Epithelial cell of prostate (primary cell): ENCODE measurements at places on chromosomes 6 and 20.
A peak's percentile ranks its signal among the peaks of the same experiment; 100 is the strongest.

DNA sequence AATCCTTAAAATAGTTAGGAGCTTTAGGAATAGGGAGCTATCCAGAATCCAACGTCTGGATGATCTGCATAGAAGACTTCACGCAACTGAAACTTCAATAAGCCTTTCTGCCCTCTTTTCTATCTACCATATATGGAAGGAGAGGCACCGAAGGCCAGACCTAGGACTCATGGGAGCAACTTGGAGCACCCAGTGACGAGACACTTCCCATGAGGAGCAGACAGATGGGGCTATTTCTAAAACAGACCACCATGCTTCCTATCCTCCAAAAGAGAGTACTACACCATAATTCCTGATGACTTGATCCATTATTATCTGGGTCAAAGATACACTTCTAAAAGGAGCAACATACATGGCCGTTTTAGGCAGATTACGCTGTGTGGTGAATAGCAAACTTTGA, 6.0 kb downstream of the RPP40 start:
- no peak for DNase-seq

GRCh38 chr6:32799168-32799567, 17.6 kb downstream of the HLA-DOB start:
- DNase-seq: no peak

DNA sequence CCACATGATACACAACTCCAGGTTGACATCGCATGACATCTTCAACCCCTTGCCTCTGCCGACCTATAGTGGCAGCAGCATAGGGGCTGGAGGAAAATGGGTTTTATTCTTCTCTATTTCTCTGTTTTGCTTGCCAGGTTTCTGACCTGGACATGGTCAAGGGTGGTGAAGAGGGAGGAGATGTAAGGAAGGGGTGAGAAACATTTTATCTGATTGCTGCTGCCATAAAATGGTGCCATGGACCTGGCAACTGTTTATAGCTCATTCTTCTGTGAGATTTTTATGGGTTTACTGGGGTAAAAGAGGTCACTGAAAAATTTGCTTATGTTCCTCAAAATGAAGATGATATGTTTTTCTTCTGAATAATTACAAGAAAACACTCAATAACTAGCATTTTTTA, 266.7 kb upstream of the FOXQ1 start:
- DNase-seq: no peak

GRCh38 chr6:4581468-4582385, 194.5 kb upstream of the CDYL start:
- DNase-seq: no peak

DNA sequence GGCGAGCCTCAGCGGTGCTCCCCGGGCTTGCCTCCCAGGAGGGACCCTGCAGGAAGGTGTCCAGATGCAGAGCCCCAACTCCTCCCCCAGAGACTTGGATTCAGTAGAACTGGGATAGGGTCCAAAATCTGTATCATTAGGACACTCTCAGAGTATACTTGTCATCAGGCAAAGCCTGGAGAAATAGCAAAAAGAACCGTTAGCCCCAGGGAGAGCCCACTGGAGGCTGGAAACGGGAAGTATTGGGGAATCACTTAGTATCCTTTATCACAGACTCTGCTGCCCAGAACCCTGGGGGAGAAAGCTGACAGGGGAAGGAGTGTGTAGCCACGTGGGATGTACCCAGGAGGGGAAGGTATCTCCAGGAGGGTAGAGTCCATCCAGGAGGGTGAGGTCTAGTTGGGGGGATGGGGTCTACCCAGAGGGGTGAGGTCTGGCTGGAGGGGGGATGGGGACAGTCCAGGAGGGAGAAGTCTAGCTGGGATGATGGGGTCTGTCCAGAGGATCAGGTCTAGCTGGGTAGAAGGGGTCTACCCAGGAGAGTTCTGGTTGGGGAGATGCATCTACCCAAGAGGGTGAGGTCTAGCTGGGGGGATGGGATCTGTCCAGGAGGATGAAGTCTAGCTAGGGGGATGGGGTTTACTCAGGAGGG, 107.2 kb downstream of the LY86 start:
- no peak for DNase-seq

DNA sequence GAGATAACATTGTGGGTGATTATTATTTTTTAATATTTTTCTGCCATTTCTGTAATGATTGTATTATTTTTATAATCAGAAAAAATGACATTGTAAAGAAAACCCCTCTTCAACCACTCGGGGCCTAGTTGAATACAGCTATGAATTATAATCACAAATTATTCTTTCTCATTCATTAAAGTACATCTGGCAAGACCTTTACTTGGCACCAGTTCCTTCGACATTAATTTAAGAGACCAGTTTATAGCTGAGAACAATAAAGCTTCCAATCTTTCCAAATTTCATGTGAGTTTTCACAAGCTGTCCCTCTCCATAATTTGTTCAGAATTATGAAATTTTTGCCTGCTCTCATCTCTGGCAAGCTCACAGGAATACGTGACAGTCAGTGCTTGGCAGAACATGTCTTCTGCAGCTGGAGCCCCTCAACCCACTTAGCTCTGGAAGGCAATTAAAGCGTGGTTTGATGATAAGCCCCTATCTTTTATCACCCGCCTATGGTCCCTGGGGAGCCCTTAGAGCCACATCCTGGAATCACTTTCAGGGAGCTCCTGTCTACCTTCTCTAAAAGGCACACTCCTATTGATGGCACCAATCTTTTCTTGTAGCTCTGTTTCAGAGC, 237.2 kb upstream of the PRND start:
- DNase-seq: no peak

GRCh38 chr20:37262505-37262904, 891 bp upstream of the GHRH start:
- DNase-seq: no peak

GRCh38 chr20:53402233-53403005, 191.2 kb downstream of the ZNF217 start:
- DNase-seq: no peak

GRCh38 chr20:50834599-50835005, 39.7 kb downstream of the BCAS4 start:
- DNase-seq: no peak

DNA sequence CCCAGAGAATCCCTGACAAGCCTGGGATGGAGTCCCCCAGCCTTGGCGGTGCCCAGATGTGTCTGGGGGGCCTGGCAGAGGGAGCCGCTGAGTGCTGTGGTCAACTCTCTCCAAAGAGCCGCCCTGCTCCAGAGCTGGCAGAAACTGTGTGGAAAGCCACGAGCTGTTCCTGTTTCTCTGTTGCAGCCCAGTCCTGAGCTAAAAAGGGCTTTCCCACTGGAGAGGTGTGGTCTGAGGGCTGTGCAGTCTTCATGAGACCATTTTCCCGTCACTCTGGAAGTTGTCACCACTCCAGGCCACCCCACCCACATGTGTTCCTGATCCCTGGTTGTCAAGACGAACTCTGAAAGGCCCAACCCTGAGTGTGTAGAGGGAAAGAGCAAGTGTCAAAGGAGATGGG, 99.7 kb upstream of the KCNK16 start:
- DNase-seq: no peak

DNA sequence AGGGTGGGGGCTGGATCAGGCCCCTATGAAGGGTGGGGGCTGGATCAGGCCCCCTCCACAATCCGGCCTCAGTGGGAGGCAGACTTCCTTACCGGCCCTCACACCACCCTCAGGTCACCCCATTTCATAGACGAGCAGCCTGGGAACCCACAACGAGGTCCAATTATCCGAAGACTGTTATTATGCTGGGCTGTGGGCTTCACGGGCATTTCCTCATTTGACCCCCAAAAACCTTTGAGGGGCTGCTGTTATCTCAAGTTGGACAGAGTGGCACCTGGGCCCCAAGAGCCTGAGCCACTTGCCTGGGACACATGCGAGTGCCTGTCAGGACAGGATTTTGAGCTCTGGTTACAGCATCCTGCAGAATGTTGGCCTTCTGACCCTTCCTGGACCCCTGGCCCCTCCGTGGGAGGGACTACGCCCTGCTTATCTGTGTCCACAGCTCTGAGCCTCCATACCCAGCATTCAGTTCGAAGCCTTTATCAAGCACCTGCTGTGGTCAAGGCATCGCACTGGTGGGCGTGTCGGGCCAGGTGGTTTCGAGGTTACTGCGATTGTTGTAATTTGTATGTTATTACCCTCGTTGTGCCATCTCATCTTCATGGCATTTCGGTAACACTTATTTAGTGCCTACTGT, 34.5 kb upstream of the PCMTD2 start:
- DNase-seq: no peak

DNA sequence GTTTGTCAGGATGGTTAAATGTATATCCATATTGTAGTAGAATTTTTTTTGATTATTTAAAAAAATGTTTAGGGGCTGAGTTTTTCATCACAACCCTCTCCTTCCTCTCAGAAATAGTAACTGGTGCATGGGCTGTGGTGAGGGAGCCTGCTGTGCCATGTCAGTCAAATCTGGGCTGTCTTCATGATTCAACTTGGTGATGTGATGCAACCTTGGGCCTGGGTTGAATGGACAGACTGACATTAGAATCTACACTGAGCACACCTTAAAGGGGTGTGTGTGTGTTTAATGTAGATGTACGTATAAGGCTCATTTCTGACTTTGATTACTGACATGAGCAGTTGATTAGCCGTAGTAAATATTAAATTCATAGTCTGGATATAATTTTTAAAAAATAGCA, 3.7 kb downstream of the TJAP1 start:
- DNase-seq: peak; percentile 48

- no peak for DNase-seq
These were observed 14.9 kb downstream of the PLN start for GRCh38 chr6:118562959-118563358.

DNA sequence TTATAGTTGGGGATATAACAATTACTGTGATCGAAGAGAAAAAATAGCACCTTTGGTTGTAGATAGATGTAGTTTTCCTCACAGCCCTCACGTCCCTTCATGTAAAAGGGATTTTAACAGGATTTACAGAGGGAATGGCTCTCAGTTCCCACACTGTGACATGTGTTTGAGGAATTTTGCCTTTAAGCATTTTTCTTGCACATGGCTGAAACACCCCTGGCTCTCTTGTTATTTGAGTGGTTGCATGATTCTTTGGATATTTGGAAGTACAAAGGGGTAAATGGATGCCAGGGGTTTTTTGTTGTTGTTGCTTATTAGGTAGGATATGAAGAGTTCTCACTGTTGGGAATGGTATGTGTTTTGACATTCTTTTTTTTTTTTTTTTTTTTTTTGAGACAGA, 48.2 kb downstream of the JAG1 start:
- DNase-seq: no peak

DNA sequence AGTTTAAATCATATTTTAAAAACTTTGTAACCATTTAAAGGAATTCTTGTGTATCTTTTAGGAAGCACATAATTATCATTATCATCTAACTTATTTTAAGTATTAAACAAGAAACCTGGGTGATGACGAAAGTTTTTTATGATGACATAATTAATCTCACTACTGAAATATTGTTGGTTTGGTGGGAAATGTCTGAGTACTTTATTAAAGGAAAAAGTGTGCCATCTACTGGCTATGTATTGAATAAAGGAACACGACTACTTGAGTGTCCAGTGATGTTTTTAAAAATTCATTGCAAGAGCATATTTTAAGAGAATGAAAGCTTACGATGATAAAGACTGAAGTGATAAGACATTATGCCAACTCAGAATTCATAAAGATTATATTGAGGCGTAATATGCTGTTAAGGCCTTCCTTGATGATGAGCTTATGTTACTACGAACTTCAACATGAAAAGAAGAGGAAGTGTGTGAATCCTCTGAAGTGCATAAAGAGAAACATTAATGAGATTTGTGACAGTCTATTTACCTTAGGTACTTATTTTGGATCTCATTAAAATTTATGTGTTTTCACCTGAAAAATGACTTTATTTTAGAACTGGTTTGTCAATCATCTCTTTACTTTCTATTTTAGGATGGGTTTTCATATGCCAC, 12.0 kb upstream of the TRMT11 start:
- no peak for DNase-seq

- DNase-seq: no peak
These were observed 603.0 kb upstream of the NRSN1 start for GRCh38 chr6:23522792-23523547.

- no peak for DNase-seq
These were observed 17.2 kb downstream of the TXNDC5 start for GRCh38 chr6:7893342-7893741.

DNA sequence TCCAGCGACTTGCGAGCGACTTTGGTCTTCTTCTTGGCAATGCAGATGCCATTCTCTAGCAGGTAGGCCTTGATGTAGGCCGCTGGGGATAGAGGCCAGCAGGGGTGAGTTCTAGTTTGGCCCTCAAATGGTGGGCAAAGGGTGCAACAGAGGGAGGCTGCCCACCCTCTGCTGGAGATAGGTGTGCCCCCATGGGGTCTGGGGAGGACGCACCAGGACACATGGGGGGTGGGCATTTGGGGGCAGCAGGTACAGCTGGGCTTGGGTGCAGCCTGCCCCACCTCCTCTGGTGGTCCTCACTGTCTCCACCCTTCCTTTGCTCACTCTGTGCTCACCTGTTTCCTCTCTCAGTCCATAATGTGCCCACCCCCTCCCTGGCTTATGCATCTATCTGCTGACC, 11.3 kb downstream of the KCNK15 start:
- DNase-seq: no peak

DNA sequence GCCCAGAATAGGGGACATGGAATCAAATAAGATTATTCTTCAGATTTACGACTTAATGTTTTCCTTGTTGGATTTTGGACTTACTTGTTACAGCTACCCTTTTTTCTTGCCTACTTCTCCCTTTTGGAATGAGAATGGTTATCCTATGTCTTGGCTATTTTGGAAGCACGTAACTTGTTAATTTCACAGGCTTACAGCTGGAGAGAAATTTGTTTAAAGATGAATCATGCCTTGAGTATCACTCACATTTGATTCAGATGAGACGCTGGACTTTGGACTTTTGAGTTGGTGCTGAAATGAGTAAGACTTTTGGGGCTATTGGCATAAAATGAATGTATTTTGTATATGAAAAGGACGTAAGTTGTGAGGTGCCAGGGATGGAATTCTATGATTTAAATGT, 83.3 kb downstream of the SMPDL3A start:
- no peak for DNase-seq

DNA sequence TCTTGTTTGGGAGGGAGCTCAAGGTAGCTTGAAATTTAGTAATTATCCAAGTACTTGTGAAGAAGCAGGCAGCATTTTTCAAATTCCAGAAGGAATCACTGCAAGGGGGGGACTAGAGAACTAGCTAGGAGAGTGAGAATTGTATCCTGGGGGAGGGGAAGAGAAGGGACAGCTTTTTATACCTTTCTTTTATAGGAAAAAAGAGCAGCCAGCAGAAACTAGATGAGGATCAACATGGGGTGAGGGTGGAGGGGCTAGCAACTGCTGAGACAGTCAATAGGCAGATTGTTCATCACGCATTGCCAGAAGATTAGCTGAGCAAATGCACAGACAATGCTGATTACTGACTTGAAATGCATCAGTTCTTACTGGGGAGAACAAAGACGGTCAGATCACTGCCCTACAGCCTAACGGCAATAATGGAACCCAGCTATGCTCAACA, 514.3 kb upstream of the CITED2 start:
- DNase-seq: no peak

- no peak for DNase-seq
These were observed 41.0 kb downstream of the VGLL2 start for GRCh38 chr6:117306227-117306790.

- DNase-seq: no peak
These were observed 103.6 kb downstream of the PAX1 start for GRCh38 chr20:21808863-21809664.

- no peak for DNase-seq
These were observed 12.5 kb upstream of the R3HDML start for GRCh38 chr20:44324343-44324742.

- DNase-seq: no peak
These were observed 748.7 kb downstream of the RFPL4B start for GRCh38 chr6:113095841-113096240.

- no peak for DNase-seq
These were observed 85.2 kb upstream of the PHACTR3 start for GRCh38 chr20:59518881-59519706.
